Activated naive CD4-positive, alpha-beta T cell treated with anti-CD3 and anti-CD28 coated beads for 36 hours (primary cell): ENCODE measurements at places on chromosomes 1 and 21.
A peak's percentile ranks its signal among the peaks of the same experiment; 100 is the strongest.

- no peaks in the 10 kb centered on the region for H3K27me3 ChIP-seq
- peaks cover 53% of the 10 kb centered on the region for H3K4me1 ChIP-seq
- H3K4me3 ChIP-seq = no peak overlapping the region
- DNase-seq = peak; percentile 64
Measured at GRCh38 chr1:86913399-86913895, 479 bp downstream of the SELENOF start.

- no peak overlapping the region for H3K27ac ChIP-seq
- H3K4me3 ChIP-seq = no peak overlapping the region
- H3K27me3 ChIP-seq = no peaks in the 10 kb centered on the region
- no peak for DNase-seq
Measured at GRCh38 chr1:28675924-28676257, 7.3 kb downstream of the GMEB1 start.

GRCh38 chr1:65362545-65362944 lies 53.2 kb downstream of the DNAJC6 start:
- H3K36me3 ChIP-seq = no peaks in the 10 kb centered on the region
- H3K27ac ChIP-seq = no peak overlapping the region
- H3K4me1 ChIP-seq = no peaks in the 10 kb centered on the region
- no peaks in the 10 kb centered on the region for H3K27me3 ChIP-seq
- no peak overlapping the region for H3K4me3 ChIP-seq

DNA sequence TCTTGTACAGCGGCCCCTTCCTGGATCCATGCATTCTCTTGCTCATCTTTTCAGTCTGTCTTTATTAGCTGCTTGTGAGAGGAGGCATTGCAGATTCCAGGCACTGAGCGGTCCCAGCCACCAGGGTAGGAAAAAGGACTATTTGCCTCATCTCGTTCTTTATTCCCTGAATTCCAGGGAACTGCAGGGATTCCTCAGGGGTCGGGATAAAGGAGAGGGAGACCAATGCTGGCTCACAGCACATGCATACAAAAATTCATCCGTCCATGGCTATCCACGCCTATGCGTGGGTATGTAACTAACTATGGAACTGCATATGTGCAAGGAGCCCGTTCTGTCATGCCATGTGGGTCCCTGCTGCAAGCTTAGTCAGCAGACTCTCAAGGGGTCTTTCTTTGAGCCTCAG lies 879 bp upstream of the PLPPR5 start:
- DNase-seq = no peak
- peak overlapping the region; percentile 57 for H3K4me3 ChIP-seq
- H3K27ac ChIP-seq = no peak overlapping the region
- H3K36me3 ChIP-seq = no peaks in the 10 kb centered on the region
- H3K27me3 ChIP-seq = peaks cover 31% of the 10 kb centered on the region
